ENCODE measurements at places on chromosomes 13 and 19.

- DNase-seq: no peak
Observed at GRCh38 chr13:82688400-82688994, 1193.8 kb downstream of the SLITRK1 start.

DNA sequence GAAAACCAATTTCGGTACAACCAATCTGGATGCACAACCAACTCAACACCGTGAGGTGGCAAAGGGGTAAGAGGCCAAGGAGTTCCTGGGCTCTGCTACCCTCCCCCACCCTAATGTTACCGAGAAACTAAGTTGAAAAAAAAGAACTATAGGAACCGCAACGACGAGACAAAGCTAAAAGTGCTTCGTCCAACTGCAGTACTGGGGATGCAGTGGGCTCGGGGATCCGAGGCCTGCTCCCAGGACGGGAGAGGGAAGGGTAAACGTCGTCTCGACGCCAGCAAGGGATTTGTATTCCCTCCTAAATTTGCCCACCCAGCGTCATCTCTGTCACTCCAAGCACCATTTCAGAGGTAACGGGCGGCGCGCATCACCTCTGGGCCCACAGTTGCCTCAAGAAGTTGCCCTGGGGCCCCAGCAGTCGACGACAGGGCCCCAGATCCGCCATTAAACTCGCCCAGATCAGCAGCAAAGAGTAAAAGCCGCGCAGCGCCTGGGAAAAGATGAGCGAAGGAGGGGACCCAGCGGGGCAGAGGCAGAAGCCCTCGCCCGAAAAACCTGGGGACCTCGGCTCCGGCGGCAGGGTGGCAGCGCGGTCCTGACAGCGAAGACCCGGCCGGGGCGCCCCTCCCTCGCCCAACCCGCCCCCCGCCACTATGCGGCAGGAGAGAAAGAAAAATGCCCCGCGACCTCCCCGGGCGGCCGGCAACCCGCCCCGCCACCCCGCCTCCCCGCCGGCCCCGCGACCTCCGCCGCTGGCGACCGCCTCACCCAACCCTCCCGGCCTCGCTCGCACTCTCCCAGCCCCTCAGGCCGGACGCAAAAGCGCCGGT is 752 bp downstream of the ZMYM5 start:
- peak; percentile 67 for DNase-seq

DNA sequence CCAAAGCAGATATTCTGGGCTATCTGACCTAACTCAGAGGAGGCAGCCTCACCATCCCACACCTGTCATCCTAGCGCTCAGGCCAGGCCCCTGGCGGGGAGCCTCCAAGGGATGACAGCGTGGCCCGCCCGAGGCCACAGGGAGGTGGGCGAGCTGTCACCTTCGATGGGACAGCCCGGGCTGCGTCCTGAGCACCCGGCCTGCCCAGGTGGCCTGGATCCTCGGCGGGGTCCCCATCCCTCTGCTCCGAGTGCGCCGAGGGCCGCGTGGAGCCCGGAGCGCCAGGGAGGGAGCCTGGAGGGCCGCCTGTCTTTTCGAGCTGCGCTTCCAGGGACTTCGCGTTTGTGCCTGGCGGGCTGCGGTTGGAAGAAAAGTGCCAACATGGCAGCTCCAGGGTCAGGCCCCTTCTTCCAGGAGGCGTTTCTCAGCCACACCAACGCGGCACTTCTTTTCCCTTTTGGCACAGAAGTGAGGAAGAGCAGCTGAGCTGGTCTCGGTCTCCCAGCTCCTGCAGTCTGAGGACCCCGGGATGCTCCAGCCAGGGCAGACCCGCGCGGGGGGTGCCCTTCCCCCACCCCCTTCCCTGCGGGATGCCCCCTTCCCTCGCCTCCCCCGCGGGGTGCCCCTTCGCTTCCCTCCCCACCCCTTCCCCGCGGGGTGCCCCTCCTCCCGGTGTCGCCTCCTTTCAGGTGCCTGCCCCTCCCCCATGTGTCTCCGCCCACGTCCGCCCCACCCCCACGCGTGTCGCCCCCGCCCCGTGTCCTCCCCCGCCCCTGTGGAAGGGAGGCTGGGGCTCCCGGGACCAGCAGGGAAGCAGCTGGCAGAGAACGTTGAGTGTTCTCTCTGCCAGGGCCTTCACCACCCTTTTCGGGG is 42.3 kb downstream of the GJA3 start:
- DNase-seq: peak; percentile 59

DNA sequence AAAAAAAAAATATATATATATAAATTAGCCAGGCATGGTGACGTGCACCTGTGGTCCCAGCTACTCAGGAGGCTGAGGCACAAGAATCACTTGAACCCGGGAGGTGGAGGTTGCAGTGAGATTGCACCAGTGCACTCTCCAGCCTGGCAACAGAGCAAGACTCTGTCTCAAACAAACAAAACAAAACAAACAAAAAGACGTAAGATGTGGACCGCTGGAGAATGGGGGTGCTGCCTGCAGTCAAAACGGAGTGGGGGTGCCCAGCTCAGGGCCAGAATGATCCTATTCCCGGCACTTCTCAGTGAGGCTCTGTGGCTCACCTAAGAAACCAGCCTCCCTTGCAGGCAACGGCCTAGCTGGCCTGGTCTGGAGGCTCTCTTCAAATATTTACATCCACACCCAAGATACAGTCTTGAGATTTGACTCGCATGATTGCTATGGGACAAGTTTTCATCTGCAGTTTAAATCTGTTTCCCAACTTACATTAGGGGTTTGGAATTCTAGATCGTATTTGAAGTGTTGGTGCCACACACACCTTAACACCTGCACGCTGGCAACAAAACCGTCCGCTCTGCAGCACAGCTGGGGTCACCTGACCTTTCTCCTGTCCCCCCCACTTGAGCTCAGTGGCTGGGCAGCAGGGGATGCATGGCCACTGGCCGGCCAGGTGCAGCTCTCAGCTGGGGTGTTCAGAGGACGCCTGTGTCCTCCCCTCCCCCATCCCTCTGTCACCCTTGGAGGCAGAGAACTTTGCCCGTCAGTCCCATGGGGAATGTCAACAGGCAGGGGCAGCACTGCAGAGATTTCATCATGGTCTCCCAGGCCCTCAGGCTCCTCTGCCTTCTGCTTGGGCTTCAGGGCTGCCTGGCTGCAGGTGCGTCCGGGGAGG is at the start of gene F7:
TSS of gene F7 (plus strand) at position 760 of the 889 bp plus-strand sequence. CDS start at position 811, 51 bp downstream.
- DNase-seq: no peak

DNA sequence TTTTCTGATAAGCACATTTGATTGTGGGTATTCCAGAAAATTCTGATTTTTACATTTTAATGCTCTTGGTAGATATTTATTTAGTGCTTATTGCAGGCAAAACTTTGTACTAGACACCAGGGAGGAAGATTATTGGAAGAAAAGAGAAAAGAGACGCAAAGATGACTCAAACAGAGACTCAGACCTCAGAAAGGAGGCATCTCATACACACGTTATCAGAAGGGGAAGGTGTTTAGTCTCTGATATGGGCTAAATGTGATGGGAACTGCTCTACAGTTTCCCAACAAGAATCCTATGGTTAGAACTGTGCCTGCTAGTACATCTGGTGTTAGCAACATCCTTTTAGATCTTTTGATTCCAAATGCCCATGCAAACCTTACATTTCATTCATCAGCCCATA is 245.6 kb downstream of the KLF5 start:
- DNase-seq: no peak

DNA sequence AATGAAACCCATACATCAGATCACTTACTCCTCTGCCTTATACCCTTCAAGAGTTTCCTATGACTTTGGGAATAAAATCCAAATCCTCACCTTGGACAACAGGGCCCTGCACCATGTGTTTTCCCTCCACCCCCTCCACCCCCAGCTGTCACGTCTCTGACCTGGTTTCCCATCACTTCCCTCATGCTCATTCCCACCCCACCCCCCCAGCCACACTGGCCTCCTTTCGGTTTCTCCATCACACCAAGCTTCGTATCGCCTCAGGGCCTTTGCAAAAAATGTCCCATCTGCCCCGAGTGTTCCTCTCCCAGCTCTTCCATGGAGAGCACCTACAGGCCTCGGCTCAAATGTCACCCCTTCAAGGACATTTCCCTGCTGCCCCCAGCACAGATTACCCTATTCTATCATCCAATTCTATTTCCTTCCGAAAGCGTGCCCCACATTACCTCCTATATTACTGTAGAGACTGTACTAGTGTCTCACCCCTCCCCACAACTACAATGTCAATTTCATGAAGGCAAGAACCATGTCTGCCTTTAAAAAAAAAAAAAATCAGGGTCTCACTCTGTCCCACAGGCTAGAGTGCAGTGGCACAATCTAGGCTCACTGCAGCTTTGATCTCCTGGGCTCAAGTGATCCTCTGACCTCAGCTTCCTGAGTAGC is 16.8 kb upstream of the FFAR2 start:
- no peak for DNase-seq

DNA sequence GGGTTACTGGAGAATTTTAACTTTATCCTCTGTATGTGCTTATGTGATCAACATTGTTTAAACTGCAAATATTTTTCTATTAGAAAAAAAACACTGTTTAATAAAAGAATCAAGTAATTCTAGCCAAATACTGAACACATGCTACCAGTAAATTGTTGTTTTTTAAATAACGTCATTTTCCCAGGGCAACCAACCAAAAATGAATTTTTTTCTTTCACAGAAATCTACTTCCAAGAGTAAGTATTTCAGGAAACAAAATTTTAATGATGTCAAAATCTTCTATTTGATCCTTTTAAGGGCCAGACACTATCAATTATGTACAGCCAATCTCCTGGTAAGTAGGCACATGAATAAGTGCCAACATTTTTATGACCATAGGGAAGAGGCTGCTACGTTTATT is 57.1 kb downstream of the TUBGCP3 start:
- DNase-seq: no peak

DNA sequence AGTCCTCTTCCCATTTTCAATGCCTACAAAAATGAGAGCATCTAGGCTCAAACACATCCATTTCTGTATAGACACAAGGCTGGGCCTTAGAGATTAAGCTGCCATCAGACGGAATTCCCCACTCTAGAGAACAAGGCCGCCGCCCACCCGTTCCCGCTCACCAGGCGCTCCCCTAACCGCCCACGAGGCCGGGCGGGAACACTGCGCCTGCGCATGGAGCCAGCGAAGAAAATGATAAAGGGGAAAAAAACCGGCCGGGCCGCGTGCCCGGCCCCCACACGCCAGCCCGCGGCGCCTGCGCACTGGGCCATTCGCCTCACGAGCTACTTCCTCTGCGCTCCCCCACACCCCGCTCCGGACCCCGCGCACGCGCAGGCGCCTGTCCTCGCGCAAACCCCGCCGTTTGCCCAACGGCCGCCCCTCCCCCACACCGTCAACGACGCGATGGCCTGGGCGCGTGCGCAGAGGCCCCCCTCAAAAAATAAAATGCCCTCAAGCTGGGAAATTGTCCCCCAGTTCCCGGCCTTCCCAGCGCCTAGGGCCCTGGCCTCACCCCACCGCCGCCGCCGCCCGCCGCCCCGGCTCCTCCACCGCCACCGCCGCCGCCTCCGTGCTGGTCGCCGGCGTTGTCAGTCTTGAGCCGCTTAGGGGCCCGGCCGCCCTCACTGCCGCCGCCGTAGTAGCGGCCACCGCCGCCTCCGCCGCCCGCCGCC is 483 bp downstream of the HNRNPL start:
- DNase-seq: peak; percentile 97

GRCh38 chr19:50190439-50190891 is 13.0 kb upstream of the MYH14 start:
- DNase-seq: no peak

GRCh38 chr19:50332244-50333038 is 3.3 kb upstream of the KCNC3 start:
- DNase-seq: no peak

DNA sequence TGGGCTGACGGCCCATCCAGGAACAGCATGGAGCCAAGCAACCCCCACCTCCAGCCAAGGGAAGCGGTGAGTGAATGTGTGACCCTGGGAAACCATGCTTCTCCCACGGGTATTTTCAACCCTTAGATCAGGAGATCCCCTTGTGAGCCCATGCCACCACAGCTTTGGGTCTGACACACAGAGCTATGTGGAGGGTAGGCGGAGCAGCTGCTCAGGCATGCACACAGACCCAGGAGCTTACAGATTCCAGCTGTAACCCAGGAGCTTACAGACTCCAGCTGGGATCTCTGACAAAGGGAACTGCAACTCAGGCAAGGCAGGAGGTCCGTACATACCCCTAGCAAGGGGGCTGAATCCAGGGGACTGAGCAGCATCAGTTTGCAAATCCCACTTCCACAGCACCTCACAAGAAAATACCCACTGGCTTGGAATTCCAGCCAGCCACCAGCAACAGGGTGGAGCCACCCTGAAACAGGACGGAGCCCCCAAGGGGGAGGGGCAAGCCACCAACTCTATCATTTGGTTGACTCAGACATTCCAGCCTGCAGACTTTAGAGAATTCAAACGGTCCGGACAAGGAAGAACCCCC is 40.8 kb upstream of the RFXAP start:
- DNase-seq: no peak
